Ascending aorta (tissue), 2 donors: ENCODE measurements at places on chromosomes 3 and 15. TPM values are rescaled to one million over a fixed set of nuclear protein-coding genes. Genes with fewer than 3 reads are reported as not detected.

VIPR1 gene
- total RNA-seq, result 3.5 TPM

HERC2 gene
- total RNA-seq, result 42.7 TPM

CDHR4 gene
- total RNA-seq, result not detected

GOLGA6L7 gene
- total RNA-seq, result not detected

DNA sequence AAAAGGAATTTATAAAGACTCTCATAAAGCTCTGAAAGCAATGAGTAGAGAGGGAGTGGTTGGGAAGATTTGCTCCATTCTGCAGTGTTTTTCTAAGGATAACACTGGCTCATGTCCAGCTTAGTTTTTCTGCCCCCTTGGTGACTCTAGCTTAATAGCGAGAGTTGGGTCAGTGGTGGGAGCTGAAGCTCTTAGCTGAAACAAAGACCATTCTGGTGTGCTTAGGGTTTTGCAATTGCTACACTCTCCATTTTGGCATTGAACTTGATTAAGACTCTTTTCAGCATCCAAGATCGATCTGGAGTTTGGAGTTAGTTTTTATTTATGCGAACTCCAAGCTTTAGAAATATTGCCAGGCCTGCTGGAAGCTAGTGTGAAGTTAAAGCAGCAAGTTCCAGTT is 98.0 kb downstream of the ATG7 start:
- peaks cover 7% of the 10 kb centered on the region for H3K4me1 ChIP-seq
- H3K4me3 ChIP-seq, result no peak overlapping the region
- no peak overlapping the region for H3K27ac ChIP-seq
- no peak for DNase-seq

GRCh38 chr3:100129941-100130340 is 15.6 kb upstream of the FILIP1L start:
- no peak for DNase-seq
- peaks cover 4% of the 10 kb centered on the region for H3K4me1 ChIP-seq
- H3K36me3 ChIP-seq, result no peaks in the 10 kb centered on the region
- no peak overlapping the region for H3K4me3 ChIP-seq
- H3K27ac ChIP-seq, result no peak overlapping the region

- DNase-seq, result no peak
- H3K27me3 ChIP-seq, result no peaks in the 10 kb centered on the region
- no peaks in the 10 kb centered on the region for H3K36me3 ChIP-seq
- H3K4me1 ChIP-seq, result peaks cover 8% of the 10 kb centered on the region
- no peak overlapping the region for H3K4me3 ChIP-seq
- peak overlapping the region; percentile 65 for H3K27ac ChIP-seq
Measured at GRCh38 chr3:111769110-111769991, 89.7 kb upstream of the PHLDB2 start.

DNA sequence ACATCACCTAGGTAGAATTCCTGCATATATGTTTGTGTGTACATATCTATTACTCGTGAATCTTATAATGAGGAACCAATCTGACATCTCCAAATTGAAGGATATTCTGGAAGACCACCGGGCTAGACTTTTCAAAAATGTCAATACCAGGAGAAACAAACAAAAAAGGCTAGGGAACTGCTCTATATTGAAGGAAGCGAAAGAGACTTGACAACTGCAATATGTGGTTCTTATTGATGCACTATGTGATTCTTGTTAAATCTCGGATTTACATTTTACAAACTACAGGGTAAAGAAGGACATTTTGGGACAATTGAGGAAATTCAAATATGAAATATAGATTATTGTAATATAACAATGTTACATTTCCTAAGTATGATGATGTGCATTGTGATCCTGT is 137.5 kb upstream of the CCDC54 start:
- DNase-seq, result no peak
- peak overlapping the region; percentile 79 for H3K27ac ChIP-seq
- no peaks in the 10 kb centered on the region for H3K27me3 ChIP-seq
- H3K36me3 ChIP-seq, result no peaks in the 10 kb centered on the region
- peak overlapping the region; percentile 78 for H3K4me3 ChIP-seq
- H3K4me1 ChIP-seq, result peaks cover 12% of the 10 kb centered on the region

DNA sequence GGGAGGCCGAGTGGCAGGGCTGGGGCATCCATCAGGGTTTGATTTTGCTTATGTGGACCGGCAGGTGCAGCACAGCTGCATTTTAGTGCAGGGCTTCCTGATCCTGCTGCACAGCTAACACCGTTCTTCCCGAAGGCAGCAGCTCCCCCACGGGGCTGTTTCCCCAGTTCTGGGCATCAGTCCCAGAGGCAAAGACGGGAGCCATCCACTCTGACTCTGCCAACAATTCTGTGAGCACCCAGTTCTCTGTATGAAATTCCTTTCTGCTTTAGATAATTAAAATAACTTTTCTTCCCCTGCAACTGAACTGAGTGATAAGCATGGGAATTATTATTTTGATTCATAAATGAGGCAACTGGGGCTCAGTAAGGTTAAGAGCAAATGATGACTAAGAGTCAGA is 262.9 kb upstream of the ATP10A start:
- no peak overlapping the region for H3K4me3 ChIP-seq
- DNase-seq, result no peak
- no peaks in the 10 kb centered on the region for H3K27me3 ChIP-seq

DNA sequence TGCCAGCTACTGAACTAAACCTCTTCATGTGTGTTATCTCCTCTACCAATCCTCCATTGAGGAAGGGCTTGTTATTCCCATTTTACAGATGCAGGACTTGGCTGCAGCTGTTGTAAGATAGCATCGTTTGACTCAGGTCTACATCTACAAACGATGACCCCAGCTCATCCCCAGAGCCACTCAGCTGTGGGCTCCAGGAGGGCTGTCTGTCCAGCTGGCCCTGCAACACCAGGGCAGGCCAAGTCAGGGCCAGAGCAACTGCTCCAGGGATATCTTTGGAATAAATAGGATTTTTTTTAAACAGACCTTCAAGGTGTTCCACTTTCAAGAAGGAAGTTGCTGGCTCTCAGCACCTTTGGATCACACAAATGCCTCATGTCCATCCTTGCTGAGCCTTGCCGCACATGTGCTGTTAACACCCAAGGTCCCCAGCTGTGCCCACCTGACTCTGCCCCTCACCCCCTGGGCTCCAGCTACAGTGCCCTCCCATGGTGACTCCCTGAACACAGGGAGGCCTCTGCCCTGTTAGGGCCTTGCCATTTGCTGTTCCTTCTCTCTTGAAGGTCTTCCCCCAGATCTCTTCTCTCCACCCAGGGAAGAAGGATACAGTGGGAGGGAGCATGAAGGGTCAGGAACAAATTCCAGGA is 31.0 kb downstream of the ALDH1L1 start:
- H3K27ac ChIP-seq, result no peak overlapping the region
- H3K36me3 ChIP-seq, result peaks cover 45% of the 10 kb centered on the region
- no peaks in the 10 kb centered on the region for H3K4me1 ChIP-seq
- DNase-seq, result no peak
- no peaks in the 10 kb centered on the region for H3K27me3 ChIP-seq
- no peak overlapping the region for H3K4me3 ChIP-seq

GRCh38 chr15:73924171-73924921 is 1.9 kb upstream of the LOXL1 start:
- H3K27ac ChIP-seq, result peak overlapping the region; percentile 97
- H3K4me3 ChIP-seq, result no peak overlapping the region
- H3K36me3 ChIP-seq, result peaks cover 4% of the 10 kb centered on the region
- no peak for DNase-seq
- H3K4me1 ChIP-seq, result peaks cover 52% of the 10 kb centered on the region

GRCh38 chr15:68785541-68785940 is 35.2 kb downstream of the ANP32A start:
- H3K27ac ChIP-seq, result no peak overlapping the region
- no peak for DNase-seq
- H3K36me3 ChIP-seq, result peaks cover 61% of the 10 kb centered on the region

DNA sequence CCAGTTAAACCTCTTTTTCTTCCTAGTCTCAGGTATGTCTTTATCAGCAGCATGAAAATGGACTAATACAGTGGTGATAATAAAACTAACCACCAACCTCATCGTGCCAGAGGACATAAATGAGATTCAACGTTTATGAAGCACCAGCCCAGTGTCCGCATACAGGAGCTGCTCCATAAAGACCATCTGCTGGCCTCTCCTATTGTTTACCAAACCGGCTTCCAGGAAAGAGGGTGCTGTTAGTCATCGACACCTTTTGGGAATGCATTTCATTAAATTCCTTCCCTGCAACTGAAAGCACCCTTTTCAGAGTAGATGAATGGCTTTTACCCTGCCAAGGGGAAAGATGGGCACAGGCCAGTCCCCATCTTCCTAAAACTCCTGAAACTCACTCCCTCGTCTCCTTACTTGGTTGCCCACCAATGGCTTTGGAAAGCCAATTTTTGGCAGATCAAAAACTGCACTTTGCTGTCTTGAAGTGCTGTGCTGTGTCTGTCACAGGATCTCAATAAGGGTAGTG is 122.1 kb downstream of the AQP9 start:
- DNase-seq, result no peak
- H3K4me3 ChIP-seq, result no peak overlapping the region
- no peaks in the 10 kb centered on the region for H3K36me3 ChIP-seq
- no peaks in the 10 kb centered on the region for H3K27me3 ChIP-seq

GRCh38 chr3:175413926-175414325 is 554.8 kb downstream of the NAALADL2 start:
- H3K36me3 ChIP-seq, result no peaks in the 10 kb centered on the region
- no peak overlapping the region for H3K4me3 ChIP-seq
- no peak for DNase-seq
- no peak overlapping the region for H3K27ac ChIP-seq
- no peaks in the 10 kb centered on the region for H3K27me3 ChIP-seq

DNA sequence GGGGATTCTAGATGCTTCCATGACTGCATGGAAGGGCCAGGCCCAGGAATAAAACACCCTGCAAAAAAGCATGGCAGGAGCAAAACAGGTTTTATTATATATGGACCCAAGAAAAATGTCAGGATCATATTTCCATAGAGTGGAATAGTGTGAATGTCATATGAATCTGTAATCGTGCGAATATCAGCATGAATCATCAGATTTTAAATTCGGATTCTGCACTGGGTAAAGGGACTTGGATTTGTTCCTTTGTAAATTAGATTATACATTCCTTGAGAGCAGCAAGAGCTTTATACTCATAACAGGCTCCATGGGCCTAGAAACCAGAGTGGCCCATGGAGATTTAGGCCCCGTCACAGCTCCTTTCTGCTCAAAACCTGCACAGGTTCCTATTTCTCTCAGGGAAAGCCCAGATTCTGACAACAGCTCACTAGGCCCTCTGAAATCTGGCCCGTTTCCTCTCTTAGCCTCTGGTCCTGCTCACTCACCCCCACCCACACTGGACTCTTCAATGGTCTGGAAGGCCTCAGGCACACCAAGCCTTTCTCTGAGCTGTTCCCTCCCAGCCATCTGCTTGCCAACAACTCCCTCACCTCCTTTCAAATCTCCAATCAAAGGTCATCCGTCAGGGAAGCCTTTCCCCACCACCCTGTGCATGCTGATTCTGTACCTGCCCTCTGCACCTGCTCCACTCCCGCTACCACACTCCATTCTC is 76.0 kb downstream of the FEM1B start:
- peaks cover 18% of the 10 kb centered on the region for H3K4me1 ChIP-seq
- no peak for DNase-seq
- peaks cover 28% of the 10 kb centered on the region for H3K36me3 ChIP-seq

GRCh38 chr15:72464251-72464650 is 9.9 kb upstream of the ARIH1 start:
- H3K4me1 ChIP-seq, result no peaks in the 10 kb centered on the region
- no peak overlapping the region for H3K4me3 ChIP-seq
- no peak overlapping the region for H3K27ac ChIP-seq
- no peaks in the 10 kb centered on the region for H3K36me3 ChIP-seq

DNA sequence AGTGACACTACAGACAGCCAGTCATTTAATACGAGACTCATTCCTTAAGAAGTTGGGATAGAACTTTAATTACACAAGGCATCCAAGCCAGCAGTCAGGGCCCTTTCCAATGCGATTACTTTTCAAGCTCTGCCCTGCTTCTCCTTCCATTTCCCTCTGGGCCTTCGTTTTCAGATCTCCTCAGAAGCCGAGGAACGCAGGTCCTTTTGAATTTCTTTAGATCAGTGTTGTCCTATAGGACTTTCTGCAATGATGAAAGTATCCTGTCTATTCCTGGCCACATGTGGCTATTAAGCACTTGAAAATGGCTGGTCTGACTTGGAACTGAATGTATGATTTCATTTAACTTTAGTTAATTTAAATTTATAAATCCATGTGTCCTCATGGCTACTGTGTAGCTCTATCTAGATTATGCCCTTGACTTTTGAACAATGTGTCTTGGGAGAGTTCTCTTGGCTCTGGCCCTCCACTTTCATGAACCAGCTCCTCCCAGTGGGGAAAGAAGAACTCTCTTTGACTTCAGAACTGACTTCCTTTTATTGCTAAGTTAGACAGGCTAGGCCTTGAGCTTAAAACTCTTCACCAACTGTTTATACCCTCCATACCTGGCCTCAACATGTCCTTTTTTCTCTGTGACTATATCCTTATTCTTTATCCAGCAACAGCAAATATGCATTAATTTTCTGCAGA is 22.6 kb downstream of the TGFBR2 start:
- H3K27me3 ChIP-seq, result no peaks in the 10 kb centered on the region
- peaks cover 64% of the 10 kb centered on the region for H3K4me1 ChIP-seq
- peaks cover 7% of the 10 kb centered on the region for H3K36me3 ChIP-seq
- peak overlapping the region; percentile 82 for H3K27ac ChIP-seq

DNA sequence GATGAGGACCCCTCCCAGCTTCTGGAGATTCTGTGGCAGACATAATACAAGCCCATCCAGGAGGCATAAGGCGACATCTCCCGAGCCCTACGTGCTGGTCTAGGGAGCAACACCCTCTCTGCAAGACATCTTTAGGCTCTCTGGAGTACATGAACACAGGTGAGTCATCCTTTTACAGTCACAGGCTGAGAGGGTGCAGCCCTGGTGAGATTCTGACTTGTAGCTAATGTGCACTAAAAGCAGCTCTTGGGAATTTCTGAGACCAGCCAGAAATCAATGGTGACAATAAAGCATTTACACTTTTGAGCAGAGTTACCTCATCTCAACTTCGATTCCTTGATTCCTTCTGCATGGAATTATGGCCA is 131.1 kb downstream of the XXYLT1 start:
- no peak overlapping the region for H3K4me3 ChIP-seq
- H3K4me1 ChIP-seq, result no peaks in the 10 kb centered on the region
- no peak for DNase-seq
- H3K27ac ChIP-seq, result no peak overlapping the region

- peak within 1 kb of the TSS; percentile 66 for H3K4me3 ChIP-seq
- DNase-seq, result no peak
- H3K36me3 ChIP-seq, result no peaks in the 10 kb centered on the region
- H3K27me3 ChIP-seq, result no peaks in the 10 kb centered on the region
- peak within 1 kb of the TSS; percentile 62 for H3K27ac ChIP-seq
Measured at GRCh38 chr15:57375827-57376695, at the start of gene CGNL1. CGNL1 (plus strand) TSS chr15:57376505; CDS start chr15:57438000, 61,495 bp downstream.

DNA sequence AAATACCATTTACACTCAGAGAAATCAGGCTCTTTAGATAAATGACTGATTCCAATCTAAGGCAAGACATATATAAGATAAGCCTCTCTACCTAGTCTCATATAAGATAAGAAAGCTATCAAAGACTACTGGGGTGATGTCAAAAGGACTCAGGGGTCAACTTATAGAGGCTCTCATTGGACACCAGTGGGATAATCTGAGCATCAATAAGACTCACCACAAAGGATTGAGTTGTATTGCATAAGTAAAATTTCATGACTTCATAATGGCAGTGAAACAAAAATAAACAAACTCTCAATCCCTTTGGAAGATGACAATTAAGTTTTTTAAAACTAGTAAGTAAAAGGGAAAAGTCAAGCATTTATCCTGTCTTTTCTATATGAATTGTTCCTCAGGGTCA is 317.8 kb downstream of the SHQ1 start:
- no peak overlapping the region for H3K27ac ChIP-seq
- no peaks in the 10 kb centered on the region for H3K27me3 ChIP-seq
- H3K4me1 ChIP-seq, result no peaks in the 10 kb centered on the region
- no peak overlapping the region for H3K4me3 ChIP-seq
- no peaks in the 10 kb centered on the region for H3K36me3 ChIP-seq
